ENCODE measurements at places on chromosomes 3 and 15. TPM values are rescaled to one million over a fixed set of nuclear protein-coding genes. Genes with fewer than 3 reads are reported as not detected.

MYO5A gene
- 56.9 TPM for total RNA-seq

C3orf20 gene
- total RNA-seq, result not detected

XYLB gene
- 2.1 TPM for total RNA-seq

NLGN1 gene
- total RNA-seq, result 0.36 TPM
